Stimulated activated CD8-positive, alpha-beta memory T cell treated with anti-CD3 and anti-CD28 coated beads, Interleukin-7, amount 100 ng/mL, for 1 hour (primary cell): ENCODE measurements at places on chromosomes 6 and 20.

- no peak for DNase-seq
These were observed 753.4 kb upstream of the MMS22L start for GRCh38 chr6:98036344-98036923.

- DNase-seq = no peak
These were observed 14.0 kb downstream of the ETV7 start for GRCh38 chr6:36373368-36374019.

DNA sequence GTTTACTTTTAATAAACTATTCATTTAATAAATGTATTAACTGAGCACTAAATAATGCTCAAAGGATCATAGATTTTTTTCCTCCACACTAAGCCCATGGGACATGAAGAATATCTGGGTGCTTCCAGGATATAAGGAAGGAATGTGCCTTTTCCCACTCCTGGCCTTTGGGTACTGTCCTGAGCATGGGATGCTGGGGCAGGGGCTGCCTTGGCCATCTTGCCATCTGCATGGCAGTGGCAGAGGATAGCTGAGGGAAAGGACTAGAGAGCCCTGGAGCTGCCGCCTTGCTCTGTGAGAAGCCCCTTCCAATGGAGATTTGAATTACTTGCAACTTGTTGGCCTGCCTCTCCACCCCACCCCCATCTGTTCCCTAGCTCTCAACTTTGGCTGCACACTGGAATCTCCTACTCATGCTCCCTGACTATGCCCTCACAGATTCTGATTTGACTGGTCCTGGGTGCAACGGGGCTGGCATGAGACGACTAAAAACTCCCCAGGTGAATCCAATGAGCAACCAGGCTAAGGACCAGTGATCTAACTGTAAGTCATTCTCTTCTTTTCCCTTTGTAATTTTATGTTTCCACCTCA, 15.6 kb downstream of the DDRGK1 start:
- DNase-seq = no peak

- no peak for DNase-seq
These were observed 16.8 kb downstream of the GNAS-AS1 start for GRCh38 chr20:58833921-58834320.

GRCh38 chr20:46683939-46684750, 5.1 kb downstream of the TP53RK start:
- DNase-seq = no peak

DNA sequence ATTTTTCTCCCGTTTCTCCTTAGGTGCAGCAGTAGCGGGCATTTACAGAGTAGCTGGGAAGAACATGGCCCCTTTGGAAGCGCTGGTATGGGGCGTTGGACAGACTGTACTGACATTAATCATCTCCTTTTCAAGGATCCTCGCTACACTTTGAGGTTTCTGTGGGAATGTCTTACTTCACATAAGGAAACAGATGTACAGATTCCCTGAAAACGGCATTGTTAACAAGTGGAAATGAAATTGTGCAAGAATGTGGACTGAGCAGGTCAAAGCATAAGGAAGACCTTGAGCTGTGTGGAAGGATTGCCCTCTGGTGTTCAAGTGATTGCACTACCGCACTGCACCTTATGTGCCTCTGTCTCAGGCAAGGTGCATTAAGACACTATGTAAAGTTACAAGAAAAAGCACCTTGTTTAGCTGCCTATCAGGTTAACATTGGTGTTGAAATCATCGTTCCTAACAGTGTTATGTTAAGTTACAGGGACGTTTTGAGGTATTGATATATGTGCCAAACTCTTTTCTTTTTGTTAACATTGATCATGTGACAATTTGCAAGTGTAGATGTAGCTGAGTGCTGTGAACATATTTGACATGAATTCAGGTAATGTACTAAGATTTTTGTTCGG, 38.0 kb downstream of the TMEM170B start:
- peak; percentile 7 for DNase-seq

GRCh38 chr20:48007351-48007750, 222.1 kb upstream of the SULF2 start:
- DNase-seq = no peak

GRCh38 chr6:146937316-146937715, 266.9 kb upstream of the STXBP5 start:
- DNase-seq = no peak
